ENCODE measurements at places on chromosomes 12 and 14.
A peak's percentile ranks its signal among the peaks of the same experiment; 100 is the strongest.

- DNase-seq, result no peak
These were observed 553.4 kb upstream of the USP15 start for GRCh38 chr12:61706783-61707182.

GRCh38 chr12:124537525-124538193 is 29.8 kb downstream of the NCOR2 start:
- no peak for DNase-seq

- no peak for DNase-seq
These were observed 74.7 kb downstream of the TMTC1 start for GRCh38 chr12:29709054-29709453.

DNA sequence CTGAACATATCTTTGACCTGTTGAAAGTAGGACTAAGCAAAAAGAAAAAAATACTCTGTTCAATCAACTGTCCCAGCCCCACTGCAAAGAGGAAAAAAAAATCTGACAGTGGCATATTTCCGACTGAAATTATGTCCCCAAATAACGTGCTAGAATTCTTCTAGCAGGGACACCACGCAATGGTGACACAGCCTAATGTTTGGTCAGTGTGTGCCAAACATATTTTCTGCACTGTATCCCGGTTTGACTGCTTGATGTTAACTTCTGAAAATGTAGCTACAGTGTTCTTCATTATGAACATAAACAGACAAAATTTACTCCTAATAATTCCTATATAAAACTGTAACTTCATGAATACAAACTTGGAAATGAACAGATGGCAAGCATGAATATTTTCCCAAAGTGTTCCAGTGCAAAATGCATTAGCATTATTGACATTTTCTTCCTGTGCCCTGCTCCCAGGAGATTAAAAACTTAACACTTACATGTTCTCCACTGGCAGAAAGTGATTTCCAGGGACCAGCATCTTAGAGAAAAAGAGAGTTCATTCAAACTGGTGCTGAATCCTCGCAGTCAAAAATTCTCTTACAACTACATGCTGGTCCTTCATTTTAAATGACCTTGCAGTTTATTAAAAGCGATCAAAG is 72.4 kb upstream of the SYT1 start:
- DNase-seq, result no peak

GRCh38 chr12:98154850-98155249 is 360.5 kb upstream of the TMPO start:
- no peak for DNase-seq

DNA sequence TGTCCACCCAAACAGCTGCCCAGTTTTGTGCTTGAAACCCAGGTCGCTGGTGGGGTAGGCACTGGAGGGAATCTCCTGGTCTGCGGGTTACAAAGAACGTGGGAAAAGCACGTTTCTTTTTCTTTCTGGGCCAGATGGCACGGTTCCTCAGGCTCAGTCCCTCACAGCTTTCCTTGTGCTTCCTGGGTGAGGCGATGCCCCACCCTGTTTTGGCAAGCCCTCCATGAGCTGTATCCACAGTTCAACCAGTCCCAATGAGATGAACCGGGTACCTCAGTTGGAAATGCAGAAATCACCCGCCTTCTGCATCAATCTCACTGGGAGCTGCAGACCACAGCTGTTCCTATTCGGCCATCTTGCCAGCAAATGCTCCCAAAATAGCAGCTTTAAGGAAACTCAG is 51.4 kb upstream of the TMTC2 start:
- no peak for DNase-seq

DNA sequence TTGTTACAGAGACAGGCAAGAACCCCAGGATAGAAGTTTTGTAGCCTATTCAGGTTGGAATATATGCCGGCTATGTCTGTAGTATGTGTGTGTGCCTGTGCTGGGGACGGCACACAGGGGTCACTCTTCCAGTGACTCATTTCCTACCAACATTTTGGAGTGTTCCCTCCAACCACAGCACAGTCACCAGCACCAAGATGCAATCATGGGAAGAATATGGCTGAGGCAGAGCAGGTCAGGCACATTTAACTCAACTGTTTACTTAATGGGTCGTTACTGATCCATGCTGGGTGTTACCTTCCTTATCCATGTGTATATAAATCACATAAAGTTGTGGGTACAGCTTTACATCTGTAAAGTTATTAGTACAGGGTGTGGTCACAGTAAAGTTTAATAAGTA is 178.3 kb downstream of the PRKD1 start:
- DNase-seq, result peak; percentile 89

DNA sequence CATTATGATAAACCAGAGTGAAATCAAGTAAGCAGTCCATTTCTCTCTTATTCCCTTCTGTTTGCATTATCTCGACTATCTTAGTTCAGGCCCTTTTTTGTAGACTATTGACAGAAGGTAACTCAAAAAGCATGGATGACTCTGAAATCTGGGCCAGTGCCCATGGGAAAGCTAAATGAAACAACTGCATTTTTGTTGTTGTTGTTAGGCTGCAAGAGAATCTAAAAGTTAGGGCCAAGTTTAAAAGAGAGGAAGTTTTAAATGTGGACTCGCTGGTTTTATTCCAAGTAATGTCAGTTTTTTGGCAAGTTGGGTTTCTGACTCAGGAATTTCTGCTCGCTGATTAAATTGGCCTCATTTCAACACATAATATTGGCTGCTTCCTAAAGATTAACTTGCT is 201.1 kb downstream of the PIK3C2G start:
- peak; percentile 77 for DNase-seq

- DNase-seq, result no peak
These were observed 28.3 kb upstream of the BCDIN3D start for GRCh38 chr12:49871263-49871561.

GRCh38 chr12:30909349-30910037 is 17.1 kb upstream of the TSPAN11 start:
- peak; percentile 11 for DNase-seq

DNA sequence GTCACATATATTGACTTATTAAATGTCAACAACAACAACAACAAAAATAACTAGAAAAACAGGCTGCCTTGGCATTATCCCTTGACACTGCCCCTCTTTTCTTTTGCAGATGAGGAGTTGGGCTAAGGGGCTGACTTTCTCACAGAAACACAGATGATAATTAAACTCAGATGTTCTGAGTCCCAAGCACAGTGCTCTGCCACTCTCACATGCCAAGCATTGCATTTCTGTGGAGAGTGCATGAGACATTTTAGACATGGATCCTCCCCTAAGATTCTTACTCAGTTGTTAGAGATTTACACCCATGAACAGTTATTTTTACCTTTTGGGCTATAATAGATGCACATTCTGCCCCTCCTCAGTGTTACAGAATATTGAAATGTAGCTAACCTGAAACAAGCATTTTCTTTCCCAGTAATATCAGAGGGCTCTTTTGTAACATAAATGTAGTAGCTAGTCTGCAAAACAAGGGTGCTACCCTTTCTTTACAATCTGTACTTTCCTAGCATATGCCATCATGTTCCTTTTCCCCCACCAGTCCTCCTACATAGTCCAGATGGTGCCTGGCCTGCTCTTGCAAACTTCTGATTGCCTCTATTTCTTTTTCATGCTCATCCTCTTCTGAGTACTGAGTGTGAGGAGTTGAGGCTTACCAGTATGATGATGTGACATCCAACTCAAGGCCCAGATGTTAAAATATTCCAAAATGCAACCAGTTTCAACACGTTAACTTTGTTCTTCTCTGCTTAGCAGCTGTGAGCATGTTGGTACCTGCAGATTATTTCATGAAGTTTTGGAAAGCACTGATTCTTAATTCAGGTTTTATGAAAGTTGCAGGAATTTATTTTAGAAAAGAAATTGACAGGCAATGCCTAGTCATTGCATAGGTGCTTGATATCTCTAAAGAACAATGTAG is 125.0 kb upstream of the ATP2B1 start:
- no peak for DNase-seq

- DNase-seq, result peak; percentile 77
These were observed 121.4 kb downstream of the SMOC1 start for GRCh38 chr14:70000601-70001000.

GRCh38 chr12:14605401-14605989 is 37.8 kb upstream of the PLBD1 start:
- no peak for DNase-seq

DNA sequence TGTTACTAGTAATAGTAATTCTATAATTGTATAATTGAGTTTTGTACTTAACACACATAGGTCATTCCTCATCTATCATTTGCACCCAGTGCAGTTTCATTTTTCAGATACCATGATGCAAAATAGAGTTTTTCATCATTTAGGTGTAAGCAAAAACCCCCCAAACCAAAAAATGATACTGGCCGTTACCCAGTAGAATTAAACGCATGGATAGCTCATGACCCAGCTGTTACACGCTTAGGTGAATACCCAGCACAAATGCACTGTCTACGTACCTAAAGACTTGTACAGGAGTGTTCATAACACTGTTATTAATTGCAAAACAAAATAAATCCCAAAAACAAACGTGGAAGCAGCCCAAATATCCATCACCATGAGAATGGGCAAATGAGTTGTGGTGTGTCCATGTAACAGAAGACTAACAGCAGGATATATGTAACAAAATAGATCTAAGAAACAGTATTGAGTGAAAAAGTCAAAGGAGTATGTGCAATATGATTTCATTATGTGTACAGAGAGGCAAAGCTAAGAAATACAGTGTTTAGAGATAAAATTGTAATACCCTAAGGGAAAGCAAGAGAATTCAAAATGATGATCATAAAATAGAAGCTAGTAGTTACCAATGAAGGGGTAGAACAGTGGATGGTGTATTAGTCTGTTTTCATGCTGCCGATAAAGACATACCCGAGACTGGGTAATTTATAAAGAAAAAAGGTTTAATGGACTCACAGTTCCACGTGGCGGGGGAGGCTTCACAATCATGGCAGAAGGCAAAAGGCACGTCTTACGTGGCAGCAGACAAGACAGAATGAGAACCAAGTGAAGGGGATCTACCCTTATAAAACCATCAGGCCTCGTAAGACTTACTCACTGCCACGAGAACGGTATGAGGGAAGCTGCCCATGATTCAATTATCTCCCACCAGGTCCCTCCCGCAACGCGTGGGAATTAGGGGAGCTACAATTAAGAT is 49.8 kb downstream of the EID3 start:
- no peak for DNase-seq

GRCh38 chr12:59708064-59708463 is 112.2 kb downstream of the SLC16A7 start:
- DNase-seq, result peak; percentile 73

DNA sequence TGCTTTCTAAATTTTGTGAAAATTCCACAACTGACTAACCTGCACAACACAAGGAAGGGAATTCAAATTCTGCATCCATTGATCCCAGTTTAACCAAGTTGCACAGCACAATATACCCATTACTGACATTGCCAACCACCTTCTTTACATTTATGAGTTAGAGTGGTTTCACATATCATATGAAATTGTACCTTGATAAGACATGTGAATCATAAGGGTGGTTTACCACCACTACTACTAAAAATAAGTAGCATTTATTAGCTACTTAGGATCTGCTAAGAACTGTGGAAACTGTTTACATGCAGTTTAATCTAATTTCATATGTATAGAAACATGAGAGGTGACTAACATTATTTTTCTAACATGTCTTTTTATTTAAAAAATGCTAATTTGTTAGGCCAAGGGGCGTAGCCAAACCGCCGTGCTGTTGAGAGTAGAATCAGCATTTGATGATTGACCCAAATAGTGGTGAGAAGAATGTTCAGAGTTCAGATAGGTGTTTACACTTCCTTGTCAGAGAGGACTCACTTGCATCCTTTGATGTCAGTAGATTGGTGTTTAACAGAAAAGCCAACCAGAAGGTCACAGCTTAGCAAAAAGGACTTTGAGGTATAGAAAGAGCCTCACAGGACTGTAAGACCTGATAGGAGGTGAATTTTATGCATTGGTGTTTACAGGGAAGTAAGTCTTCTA is 56.2 kb downstream of the LRFN5 start:
- DNase-seq, result no peak

GRCh38 chr14:102775855-102776760 is 1.1 kb upstream of the TRAF3 start:
- peak; percentile 68 for DNase-seq

DNA sequence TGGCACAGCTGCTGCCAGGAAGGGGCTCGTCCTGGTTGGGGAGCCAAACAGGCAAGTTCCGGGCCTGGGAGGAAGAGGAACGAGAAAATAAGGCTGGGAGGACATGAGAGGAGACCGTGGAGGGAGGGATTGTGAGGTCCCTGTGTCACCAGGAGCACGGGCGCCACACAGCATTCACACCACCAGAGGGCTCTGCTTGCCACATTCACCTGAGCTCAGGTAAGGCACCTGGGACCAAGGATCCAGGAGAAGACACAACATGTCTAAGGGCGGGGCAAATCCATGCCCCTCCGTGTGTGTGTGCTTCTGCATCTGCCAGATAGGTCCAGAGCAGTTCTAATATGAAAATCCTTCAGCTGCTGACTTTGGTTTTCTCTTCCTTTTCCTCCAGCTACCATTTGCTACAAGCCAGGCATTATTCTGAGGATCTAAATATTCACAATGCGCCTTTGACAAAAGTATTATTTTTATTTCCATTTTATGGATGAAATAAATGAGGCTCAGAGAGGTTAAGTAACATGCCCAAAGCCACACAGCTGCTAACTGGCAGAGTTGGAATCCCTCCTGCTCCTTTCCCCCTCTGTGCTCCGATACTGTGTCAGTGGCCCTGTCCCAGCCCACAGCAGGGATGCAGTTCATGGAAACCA is 14.6 kb downstream of the RAPGEF3 start:
- DNase-seq, result no peak

DNA sequence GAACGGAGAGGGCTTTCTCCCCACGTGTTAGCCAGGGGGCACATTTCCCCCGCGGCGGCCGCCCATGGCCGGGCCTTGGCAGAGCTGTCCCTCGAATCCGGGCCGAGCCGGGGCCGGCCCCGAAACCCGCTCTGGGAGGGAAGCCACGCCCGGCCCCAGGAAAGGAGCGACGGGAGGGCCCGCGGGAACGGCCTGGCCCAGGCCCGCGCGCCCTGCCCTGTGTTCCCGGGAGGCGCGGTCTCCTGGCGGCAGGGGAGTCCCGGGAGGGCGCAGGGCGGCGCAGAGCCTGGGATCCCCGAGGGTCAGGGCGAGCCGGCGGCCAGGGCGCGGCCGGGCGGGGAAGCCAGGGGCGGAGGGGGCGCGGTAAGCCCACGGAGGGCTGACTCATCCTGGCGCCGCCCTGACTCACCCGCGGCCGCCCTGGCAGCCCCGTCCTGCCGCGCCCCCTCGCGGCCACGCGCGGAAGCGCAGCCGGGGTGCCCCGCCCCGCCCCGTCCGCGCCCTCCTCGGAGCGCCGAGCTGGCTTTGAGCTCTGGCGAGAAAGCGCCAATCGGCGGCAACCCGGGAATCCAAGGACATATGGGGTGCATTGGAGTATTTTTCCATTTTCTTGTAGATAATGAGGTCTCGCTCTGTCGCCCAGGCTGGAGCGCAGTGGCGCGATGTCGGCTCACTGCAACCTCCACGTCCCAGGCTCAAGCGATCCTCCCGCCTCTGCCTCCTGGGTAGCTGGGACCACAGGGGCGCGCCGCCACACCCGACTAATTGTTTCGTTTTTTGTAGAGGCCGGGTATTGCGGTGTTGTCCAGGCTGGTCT is 31.8 kb upstream of the PLEKHG6 start:
- DNase-seq, result peak; percentile 88

DNA sequence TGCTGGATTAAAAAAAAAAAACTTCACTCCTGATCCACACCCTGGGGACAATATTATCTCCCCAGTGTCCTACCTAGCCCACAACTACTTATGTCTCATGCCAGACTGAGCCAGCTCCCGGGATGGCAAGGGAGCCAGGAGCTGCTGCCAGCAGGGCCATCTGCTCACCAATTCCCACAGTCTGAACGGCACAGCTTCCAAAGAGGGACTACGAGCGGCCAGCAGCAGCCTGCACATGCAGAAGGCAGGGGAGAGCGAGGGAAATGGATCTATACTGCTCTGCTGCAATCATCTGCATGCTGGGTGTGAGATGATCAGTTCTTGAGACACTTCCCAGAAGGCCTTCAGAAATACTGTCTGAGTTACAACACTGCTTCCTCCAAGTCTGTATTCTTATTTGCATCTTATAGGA is 11.1 kb downstream of the SSH1 start:
- no peak for DNase-seq
